ENCODE measurements at places on chromosomes 16 and 17.

- DNase-seq, result no peak
Measured at GRCh38 chr17:81814748-81815645, 11.0 kb downstream of the GCGR start.

DNA sequence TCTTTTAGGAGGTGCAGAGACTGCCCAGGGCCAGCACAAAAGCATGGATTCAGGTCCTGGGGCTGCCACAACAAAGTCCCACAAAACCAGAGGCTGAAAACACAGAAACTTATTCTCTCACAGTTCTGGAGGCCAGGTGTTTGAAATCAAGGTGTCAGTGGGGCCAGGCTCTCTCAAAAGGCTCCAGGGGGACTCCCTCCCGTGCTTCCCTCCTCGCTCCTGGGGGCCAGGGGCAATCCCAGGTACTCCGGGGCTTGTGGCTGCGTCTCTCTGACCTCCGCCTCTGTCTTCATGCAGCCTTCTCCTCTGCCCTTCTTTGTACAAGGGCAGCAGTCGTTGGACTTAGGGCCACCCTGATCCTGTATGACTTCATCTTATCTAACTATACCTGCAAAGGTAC is 8.3 kb upstream of the RBFOX3 start:
- no peak for DNase-seq

- no peak for DNase-seq
Measured at GRCh38 chr16:78216166-78216745, 116.8 kb downstream of the WWOX start.

DNA sequence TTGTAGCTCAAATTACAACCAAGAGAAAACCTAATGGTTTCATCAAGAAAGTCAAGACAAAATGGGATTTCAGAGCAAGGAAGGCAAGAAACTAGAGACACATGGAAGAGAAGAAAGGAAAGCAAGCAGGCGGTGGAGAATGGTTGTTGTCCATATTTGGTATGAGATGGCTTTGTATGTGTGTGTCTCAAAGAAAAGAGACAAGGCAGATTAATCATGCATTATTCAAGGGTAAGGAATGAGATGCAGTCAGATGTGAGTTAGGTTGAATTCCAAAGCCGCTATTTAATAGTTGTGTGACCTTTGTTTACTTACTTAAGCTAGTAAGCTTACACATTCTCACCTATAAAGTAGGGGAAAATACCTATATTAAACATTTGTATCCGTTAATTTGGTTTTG is 1029.6 kb downstream of the CDH11 start:
- DNase-seq, result no peak

GRCh38 chr17:49779739-49780231 is 8.7 kb upstream of the KAT7 start:
- DNase-seq, result peak; percentile 54

DNA sequence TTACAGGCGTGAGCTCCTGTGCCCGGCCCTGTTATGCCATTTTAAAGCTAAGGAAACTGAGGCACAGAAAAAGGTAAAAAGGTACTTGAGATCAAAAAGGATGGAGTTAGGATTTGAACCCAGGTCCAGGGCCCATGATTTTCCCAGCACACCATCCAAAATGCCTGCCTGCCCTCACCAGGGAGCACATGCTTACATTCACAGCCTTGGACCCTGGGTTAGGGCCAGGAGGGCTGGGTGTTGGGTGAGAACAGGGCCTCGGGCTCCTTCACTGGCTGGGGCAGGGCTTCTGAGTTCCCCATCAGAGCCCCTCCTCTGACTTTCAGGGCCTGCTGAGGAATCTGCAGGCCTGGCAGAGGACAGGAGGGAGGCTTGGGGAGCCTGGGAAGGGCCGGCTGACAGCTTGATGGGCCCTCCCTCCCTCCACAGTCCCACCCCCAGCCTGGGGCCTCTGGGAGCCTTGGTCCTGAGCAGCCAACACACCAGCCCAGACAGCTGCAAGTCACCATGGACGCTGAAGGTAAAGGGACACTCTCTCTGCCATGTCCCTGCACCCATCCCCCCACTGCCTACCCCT is at the start of gene QPRT:
TSS of gene QPRT (plus strand) at position 490 of the 577 bp plus-strand sequence. CDS start at position 508, 18 bp downstream.
- peak; percentile 47 for DNase-seq

- no peak for DNase-seq
Measured at GRCh38 chr17:77849239-77849638, 109.3 kb upstream of the TNRC6C start.

DNA sequence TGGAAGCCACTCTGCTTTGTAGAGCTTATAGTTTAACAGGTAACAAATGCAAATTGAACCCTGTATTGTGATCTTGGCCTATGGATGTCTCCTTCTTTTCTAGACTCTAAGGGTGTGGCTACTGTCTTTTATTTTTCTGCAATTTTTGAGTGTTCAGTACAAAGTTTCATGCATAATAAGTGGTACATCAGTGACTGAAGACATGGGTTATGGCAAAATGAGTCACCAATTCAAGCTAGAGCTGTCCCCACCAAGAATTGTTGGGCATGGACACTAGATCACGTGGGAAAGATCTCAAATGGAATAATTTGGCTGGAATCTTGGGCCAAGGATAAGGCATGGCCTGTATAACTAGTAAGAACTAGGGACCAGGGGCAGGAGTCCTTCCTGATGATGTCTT is 228.4 kb upstream of the N4BP1 start:
- DNase-seq, result no peak

DNA sequence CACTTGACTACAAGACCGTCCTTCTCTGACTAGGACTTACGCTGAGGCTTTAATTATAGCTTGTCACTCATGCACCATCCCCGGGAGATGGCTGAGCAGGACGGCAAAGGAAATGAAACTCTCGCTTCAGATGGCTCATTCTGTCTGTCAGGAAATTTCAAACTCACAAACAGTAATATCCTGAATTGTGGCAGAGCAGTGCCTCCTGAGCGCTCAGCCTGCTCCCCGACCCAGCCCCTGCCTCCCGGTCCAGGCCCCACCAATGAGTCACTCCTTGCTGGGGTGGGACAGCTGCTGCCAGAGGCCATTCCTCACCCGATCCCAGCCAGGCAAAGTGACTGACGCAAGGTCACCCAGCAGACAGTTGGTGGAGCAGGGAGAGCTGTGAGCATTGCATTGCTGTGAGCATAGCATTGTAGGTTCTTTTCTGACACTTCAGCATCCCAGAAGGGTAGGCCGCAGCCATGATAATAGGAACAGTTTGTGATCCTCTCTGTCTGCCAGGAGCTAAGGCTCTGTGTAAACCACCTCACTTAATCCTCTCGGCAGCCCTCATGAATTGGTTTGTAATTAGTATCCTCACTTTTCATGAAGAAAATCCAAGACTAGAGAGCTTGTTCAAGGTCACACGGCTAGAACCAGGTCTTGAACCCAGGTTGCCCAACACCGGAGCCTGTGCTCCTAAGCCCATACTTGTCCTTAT is 20.9 kb downstream of the CCDC182 start:
- DNase-seq, result peak; percentile 27

DNA sequence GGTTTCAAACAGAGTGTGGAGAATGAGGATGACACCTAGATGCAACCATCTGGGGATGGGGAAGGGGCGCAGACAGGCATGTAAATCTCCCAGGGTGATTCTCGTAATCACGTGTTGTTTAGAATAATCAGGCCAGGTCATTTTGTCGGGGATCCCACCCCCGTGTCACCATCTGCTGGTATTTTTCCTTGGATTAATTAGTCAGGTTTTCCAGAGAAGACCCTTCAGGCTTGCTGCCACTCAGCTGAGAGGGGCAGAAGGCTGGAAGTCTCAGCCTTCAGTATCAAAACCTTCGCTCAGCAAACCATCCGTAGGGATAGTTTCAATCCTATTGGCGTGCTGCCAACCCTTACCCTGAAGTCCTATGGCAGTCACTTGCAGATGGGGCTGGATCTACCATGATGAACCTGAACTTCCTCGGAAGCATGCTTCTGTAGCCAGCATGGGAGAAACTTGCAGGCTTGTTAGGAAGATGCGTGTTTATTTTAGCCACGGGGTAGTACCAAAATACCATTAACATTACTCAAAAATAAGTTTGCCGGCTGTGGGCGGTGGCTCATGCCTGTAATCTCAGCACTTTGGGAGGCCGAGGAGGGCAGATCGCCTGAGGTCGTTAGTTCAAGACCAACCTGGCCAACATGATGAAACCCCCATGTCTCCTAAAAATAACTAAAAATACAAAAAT is 7.5 kb upstream of the ADCY9 start:
- DNase-seq, result no peak

DNA sequence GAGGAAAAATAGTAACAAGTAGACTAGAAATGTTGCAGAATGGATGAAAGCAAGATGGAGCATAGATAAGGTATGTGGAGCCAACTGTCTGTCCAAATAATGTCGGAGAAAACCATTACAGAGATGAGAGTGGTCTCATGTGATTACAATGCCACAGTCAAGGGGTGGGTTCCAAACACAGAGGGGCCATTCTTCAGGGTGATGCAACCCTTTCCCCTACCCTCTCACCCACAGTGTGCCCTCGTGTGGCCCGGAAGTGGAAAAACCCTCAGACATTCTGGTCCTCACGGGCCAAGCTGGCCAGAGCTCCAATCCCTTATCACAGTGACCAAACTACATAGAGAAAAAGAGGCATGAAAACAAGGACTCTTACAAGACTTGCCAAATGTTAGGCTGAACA is 17.7 kb upstream of the HS3ST3A1 start:
- no peak for DNase-seq

DNA sequence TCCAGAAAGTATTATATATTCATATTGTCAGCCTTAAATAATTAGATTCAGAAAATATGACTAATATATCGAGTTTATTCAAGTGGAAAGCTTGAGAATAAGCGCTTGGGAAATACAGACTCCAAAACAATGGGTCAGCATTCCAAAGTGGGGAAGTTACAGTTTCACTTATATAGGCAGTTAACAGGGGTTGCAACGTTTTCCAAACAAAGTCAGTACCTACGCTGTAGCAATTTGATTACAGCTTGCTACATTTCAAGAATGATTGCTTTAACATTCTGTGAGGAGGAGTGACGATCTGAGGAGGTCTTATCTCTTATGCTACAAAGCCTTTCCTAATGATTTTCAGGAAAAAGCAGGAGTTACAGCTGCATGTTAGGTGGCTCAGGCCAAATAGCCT is 34.2 kb upstream of the HS3ST3A1 start:
- DNase-seq, result no peak

DNA sequence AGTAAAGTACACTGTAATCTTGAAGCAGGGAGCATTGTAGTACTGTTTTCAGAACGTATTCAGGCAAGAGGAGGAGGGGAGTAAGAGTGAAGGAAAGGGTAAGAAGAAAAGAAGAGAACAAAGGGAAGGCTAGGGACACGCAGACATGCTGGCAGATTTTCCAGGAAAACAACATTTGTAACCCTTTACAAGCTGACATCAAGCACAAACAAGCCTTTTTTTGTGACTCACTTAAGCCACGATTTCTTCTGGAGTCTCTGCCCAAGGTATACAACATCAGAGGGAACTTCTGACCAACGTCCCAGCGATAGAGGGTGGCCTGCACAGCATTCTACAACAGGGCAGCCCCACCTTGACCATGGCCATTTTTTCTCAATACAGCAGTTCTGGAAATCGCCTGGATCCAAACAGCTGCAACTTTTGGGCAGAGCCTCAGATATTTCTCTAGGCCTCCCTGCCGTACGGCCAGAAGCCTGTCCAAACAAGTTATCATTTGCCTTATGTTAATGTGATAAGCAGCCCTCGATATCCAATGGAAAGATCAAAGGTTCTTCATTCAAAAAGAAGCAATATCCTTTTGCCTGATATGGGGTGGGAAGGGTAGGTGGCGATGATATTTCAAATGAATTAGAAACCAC is 247.3 kb downstream of the ZFHX3 start:
- no peak for DNase-seq

DNA sequence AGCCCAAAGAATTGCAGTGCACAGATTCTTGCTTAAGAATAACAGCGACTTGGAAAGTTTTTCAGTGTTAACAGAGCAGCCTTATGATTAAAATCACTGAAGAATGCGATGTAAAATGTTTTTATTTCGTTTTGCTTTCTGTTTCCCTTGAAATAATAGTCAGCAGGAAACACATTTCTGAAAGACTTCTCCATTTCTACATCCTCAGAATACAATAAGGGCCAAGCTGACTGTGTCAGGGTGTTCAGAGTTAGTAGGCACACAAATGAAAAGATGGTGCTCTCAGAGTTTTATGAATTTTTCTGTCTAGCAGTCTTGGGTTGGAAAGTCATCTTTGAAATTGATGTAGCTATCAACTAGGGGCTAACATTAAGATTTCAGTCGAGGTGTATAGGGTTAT is 582.9 kb upstream of the RBFOX1 start:
- DNase-seq, result no peak

DNA sequence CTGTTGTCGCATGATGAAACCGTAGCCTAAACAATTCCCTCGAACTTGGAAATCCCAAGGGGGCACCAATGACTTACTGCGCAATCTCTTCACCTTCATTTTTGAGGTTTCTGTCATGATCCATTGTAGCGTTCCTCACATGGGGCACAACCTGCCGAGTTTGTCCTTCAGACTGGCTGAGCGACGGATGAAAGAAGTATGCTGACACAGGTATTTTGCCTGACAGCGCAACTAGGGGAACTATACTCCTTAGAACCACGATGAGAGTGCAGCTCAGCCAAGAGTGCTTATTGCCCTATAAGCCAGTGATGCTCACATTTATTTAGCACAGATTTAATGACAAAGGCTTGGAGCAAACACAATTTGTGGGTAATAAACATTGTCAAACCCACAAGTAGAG is 106.3 kb upstream of the ZNF267 start:
- DNase-seq, result no peak

DNA sequence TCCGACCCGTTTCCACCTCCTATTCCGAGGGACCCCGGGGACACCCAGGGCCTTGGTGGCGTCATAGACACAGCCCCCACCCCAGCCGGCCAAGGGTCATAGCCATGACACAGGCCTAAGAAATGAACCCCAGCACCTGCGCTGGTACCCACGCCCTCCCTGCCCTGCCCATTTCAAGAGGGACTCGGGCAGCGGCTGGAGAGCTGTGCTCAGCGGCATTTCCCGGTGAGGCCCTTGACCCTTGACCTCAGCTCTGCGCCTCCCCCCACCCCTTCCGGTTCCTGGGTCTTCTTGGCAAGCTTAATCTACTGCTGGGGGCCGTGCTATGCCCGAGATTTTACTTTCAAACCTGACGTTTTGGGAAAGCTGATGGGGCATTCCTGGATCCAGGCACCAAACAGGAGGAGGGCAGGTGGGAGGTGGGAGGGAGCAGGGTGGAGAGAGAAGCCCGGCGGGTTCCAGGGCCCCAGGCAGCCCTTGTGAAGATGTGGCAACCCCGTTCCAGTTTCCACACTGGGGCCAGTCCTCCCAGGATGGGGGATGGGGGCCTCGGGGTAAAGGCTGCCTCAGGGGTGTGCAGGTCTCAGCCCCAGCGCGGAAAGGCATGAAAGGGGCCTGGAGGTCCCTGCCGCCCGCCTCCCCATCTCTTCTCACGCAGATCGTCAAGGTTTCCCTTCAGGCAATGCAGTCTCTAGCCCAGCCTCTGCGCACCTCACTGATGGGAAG is at the start of gene SLC22A31:
TSS of gene SLC22A31 (minus strand) at position 414 of the 726 bp plus-strand sequence. CDS start at position 378, 36 bp downstream.
- DNase-seq, result no peak

- DNase-seq, result no peak
Measured at GRCh38 chr17:9878786-9879525, 26.1 kb downstream of the RCVRN start.
